ENCODE measurements at places on chromosomes 12 and 14.

GRCh38 chr12:82412246-82412645, 53.9 kb downstream of the METTL25 start:
- no peak for DNase-seq

- DNase-seq, result peak; percentile 10
Measured at GRCh38 chr14:64501411-64502171, 2.0 kb downstream of the ZBTB25 start.

GRCh38 chr12:30753233-30753632, 1.5 kb downstream of the CAPRIN2 start:
- peak; percentile 7 for DNase-seq

- DNase-seq, result no peak
Measured at GRCh38 chr12:54154681-54155186, 34.1 kb downstream of the SMUG1 start.

DNA sequence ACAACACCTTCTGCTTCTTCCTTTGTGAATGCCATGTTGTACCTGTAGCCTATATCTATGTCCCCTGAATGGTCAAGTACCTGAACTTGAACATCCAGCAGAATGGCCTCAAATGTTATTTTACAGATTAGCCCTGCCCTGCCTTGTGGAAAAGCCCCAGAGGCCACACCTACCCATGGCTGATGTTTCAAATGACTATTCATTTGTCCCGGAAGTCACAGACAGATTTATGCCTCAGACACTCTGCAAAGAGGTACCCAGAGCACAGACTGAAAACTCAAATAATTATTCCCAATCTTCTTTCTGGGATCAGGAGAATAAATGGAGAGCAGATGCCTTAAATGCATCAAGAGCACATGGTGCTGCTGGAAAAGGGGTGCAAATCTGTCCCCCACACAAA, 13.0 kb upstream of the DPF3 start:
- no peak for DNase-seq

DNA sequence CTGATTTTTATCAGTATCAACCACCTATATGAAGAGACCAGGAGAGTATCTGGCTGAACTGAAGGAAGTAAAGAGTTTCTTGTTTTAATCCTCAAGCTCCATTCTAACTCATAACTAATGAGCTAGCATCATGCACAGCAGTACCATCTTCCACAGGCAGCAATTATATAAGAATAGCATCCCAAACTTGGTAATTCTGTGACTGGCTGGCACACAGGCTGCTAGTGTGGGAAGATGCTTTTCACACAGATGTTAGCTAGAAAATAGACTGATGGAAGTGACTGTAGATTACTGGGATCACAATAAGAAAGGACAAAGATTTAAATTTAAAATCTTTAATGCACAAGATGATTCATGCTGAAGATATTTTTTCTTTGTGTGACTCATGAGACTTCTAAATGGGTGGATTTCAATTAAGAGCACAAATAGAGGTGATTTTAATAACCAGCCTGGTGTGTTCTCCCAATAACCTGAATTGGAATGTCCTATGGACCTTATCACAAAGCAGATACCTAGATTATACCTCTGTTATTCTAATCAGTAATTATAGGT, 417.7 kb upstream of the ATXN7L3B start:
- no peak for DNase-seq

GRCh38 chr12:48681399-48681709, 684 bp downstream of the KANSL2 start:
- DNase-seq, result peak; percentile 40

DNA sequence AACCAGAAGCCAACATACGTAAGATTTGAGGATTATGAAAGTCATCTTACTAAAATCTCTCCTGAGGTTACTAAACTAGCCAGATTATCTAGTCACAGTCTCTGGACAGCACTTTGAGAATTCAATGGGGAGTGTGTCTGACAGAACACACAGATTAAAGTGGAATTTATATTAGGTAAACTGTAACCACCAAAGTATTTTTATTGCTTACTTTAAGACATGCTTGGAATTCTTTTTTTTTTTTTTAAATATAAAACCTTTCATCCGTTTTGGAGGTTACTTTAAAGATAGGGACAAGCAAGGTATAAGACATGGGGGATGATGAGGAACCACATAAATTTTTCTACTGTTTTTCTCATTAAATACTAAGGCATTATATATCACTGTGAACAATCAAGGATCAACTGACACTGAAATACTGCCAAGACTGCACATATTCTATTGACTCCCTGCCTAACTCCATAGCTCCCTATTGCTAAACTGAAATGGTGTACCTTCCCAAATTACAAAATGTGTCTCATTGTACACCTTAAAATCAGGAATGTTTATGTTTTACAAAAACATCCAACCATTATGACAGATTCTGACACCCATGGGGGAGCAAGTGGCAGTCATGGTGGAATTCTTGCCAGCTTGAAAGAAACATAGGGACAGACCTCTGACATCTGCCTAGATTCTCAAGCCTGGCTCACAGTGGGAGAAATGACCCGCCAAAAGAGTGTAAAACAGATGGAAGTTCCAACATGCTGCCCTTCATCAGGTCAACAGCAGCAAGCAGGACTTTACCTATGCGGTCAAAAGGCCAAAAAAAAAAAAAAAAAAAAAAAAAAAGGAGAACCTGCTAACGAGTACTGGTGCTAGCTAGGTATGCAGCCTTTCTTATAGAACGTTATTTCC, 239.3 kb downstream of the MED13L start:
- DNase-seq, result no peak

- no peak for DNase-seq
Measured at GRCh38 chr12:82948491-82948890, 261.8 kb downstream of the TMTC2 start.

DNA sequence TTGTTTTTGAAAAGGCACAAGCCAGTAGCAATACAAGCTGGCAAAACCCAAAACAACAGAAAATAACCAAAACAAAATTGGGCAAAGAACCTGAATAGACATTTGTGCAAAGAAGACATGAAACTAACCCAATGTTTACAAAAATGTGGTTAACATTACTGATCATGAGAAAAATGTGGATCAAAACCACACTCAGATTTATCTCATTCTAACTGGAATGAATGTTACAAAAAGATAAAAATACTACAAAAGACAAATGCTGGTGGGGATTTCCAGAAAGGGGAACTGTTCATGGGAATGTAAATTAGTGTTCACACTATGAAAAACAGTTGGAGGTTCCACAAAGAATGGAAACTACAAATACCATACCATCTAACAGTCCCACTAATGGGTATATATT, 26.6 kb downstream of the ASCL4 start:
- DNase-seq, result no peak

GRCh38 chr12:93200291-93200917, 177.3 kb upstream of the NUDT4 start:
- no peak for DNase-seq

DNA sequence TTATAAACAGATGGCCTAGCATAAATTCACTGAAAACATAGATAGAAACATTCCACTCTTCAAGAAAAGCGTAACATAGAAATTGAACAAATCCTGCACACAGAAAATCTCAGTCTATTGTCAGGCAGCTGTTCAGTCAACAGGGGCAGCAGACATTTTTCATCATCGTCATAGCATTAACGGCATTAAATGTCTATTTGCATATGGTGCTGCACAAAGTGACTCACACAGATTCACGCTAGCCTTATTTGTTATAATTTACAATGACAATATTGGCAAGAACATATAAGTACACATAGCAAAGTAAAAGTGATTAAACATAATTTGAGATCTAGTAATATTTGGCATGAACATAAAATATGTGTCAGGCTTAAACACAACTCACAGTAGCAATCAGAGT, 95.7 kb downstream of the CEP128 start:
- no peak for DNase-seq

DNA sequence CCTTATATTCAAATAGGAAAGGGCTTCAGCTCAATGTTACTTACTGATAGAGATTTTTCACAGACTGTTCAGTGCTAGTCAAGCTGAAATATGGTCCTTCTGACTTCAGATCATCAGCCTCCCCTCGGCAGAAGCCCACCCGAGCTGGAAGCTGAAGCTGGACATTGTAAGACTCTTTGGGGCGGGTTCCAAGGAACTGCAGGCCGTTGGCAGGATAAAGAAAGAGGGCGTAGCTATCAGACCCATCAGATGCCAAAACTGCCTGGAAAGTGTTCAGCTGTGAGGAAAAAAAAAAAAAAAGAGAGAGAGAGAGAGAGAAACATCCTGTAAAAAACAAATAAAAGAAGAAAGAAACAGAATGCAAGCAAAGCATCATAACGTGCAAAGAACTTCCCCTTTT, 8.8 kb downstream of the NID2 start:
- DNase-seq, result no peak

GRCh38 chr12:49109641-49110463, 795 bp downstream of the LMBR1L start:
- DNase-seq, result no peak

DNA sequence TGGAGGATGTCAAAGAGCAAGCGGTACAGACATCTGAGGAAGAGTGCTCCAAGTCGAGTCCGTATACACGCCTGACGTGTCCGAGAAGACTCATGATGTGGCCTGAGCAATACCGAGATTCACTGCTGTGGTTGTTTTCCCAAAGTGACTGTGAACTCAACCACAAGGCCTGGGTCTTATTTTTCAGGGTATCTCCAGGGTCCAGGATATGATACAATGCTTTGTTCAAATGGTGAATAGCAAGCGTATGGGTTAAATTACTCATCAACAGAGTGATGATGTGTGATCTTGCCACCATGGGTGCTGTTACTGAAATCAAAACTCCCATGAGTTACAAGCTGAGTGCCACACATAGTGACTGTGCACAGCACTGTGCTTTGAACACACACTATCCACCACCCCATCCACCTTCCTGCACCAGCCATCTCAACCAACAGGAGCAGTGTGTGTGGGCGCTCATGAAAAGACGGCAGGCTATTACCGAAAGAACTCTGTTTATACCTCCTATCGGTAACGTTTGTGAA, 109.6 kb downstream of the BCAT1 start:
- DNase-seq, result no peak

DNA sequence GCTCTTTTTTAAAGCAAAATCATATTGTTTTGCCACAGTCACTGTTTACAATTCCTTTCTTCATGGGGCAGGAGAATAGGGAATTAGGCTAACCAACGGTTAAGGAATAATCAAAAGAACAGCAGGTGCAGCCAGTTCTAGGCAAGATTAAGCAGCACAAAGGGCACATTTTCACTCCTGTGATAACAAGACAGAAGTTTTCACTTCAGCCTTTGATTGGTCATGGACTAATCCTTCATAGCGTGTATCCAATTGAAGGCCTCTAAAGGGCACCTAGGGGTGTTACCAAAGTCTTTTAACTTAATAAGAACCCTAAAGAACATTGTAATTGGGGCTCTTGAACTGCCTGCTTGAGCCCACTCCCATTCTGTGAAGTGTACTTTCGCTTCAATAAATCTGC, 206.9 kb upstream of the AMIGO2 start:
- DNase-seq, result no peak

DNA sequence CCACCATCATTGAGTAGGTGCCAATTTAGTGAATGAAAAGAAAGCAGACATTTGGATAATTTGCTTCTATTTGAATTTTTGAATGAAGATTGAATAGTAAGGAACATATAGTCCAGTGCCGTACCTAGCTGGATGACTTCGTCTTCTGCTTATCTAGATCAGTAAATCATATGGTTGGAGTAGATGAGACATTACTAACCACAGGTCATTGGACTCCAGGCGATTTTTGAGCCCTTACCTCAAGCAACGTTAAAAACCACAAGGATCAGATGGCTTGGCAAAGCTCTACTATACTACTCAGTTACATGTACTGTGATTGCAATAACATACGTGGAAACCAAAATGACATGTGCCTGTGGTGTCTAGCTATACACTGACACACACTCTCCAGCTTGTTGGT, 1.7 kb upstream of the SPATS2 start:
- no peak for DNase-seq

GRCh38 chr12:5945071-5946008, at the start of gene ANO2:
Gene ANO2, minus strand, starts transcription at chr12:5945259. Its CDS starts 42 bp downstream, at chr12:5945217.
- DNase-seq, result no peak

DNA sequence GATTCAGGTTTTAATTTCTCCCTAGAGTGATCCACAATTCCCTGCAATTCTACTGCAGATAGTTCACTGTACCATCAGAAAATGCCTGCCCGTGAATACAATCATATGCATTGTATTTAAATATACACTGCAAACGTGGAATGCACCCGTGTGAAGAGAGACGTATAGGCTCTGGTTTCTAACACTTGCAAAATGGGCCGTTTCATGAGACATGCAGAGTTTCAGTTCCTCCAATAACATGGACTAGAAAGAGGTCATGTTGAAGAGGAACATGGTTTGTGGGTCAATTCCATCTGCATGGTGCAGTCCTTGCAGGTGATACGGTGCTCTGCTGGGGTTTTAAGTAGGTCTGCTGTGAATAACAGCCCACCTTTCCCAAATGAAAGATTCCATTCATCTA, 373.3 kb downstream of the TMEM132D start:
- DNase-seq, result peak; percentile 56

DNA sequence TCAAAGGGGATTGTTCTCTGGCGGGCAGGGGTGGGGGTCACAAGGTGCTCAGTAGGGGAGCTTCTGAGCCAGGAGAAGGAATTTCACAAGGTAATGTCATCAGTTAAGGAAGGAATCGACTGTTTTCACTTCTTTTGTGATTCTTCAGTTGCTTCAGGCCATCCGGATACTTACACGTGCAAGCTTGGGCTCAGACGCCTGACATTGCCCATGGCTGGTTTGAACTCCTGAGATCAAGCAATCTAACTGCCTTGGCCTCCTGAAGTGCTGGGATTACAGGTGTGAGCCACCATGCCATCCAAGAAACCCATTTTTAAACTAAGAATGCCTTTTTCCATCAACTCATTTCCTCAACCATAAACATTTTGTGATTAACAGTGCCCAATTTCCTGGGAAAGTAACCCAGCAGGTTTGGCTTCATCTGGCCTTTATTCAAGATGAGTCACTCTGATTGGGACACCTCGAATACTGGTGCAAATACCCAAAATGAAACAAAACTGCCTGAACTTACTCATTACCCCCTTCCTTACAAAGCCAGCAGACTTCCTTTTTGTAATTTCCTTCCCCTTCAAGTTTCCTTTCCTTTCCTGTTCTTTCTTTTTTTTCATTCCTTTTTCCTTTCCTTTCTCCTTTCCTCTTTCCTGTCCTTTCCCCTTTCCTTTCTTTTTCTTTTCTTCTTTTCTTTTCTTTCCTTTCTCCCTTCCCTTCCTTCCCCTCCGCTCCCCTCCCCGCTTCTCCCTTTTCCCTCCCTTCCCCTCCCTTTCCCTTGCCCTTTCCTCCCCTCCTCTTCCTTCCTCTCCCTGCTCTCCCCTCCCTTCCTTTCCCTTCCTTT, 10.2 kb upstream of the RNASE10 start:
- no peak for DNase-seq

DNA sequence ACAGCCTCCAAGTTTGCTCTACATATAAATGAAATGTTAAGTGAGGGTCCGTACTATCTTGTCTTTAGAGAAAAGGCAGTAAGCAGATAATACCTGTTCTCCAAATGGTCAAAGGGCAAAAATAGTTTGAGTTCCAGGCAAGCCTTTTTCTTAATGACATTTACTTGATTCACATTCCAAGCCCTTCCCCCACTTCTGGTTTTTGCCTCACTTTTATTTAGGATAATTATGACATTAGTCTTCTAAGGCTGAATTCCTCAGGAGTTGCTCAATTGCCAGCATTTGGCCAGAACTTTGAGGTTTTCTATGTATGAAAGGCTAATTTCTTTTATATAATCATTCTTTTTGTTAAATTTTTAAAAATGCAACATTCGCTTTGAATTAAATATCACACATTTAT, 62.5 kb upstream of the DUSP6 start:
- no peak for DNase-seq

Data from RPMI8226 (cell line).